A172 (cell line): ENCODE measurements at places on chromosomes 4 and X.
A peak's percentile ranks its signal among the peaks of the same experiment; 100 is the strongest.

DNA sequence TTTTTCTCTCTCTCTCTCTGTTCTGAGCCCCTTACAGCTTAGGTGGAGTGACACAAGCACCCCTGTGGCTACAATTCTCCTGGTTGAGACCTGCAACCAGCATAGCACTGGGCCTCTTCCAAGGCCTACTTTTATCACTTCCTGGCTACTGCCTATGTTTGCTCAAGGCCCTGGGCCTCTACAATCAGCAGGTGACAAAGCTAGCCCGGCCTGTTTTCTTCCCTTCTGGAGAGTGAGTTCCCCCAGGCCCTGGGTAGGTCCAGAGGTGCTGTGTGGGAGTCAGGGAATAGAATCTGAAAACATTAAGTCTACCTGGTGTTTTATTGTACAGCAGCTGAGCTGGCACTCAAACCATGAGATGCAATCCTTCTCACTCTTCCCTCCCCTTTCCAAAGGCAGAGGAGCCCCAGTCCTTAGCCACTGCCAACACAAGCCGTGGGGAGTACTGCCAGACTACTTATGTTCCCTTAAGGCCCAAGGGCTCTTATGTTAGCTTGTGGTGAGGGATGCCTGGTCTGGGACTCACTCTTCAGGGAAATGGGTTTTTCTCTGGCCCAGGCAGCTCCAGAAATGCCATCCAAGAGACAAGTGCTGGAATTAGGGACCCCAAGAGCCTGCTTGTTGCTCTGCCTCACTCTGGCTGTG lies 23.8 kb upstream of the MAGEC3 start:
- no peak for DNase-seq

GRCh38 chrX:132059973-132060540 lies 37.0 kb downstream of the STK26 start:
- peak; percentile 1 for DNase-seq

- peak; percentile 58 for DNase-seq
Observed at GRCh38 chr4:183504930-183505610, at the start of gene ING2. TSS of gene ING2 (plus strand) at chr4:183505058. CDS start at chr4:183505196, 138 bp downstream.

DNA sequence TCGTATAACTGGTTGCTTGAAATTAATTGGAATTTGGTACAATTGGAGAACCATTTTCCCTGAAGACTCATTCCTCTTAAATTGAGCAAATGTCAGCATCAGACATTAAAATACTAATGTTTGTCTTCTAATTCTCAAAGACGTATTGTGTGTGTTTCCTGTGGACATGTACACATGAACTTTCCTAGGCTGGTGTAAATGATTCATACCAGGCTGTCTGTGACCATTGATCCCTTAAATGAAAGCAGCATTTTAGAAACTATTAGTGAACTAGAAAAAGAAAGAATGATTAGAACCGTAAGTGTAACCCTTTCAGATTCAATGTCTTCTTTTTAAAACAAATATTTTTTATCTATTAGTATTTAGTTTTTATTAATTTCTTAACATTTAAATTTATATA lies 332.9 kb downstream of the PPP3CA start:
- no peak for DNase-seq

- DNase-seq, result peak; percentile 5
Observed at GRCh38 chr4:94516999-94517398, 65.3 kb downstream of the PDLIM5 start.

DNA sequence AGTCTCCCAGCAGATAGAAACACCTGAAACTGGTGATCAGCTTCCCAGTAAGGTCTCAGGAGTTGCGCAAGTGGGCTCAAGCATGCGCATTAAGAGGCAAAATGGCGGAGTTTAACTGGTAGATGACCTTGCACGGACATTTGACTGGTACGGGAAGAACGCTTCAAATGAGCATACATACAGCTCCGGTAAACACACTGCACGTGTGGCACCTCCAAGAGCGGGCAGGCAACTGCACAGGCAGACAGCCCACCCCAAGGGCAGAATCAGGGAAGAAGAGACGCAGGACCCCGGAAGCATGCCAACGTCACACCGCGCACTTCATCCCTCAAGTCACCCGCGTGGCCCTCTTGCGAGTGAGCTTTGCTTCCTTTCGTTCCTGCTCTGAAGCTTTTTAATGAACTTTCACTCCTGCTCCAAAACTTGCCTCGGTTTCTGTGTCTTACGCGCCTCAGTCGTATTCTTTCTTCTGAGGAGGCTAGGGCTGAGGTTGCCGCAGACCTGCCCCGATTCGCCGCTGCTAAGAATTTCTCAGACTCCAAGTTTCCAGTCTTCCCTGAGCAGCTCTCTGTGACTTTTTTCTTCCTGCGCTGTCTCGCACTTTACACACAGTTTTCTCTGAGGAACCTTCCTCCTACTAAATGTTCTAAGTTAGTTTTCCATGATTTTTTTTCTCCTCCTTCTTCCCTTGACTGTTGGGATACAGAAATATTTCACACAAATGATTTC lies 180.7 kb upstream of the ZFP42 start:
- peak; percentile 29 for DNase-seq

DNA sequence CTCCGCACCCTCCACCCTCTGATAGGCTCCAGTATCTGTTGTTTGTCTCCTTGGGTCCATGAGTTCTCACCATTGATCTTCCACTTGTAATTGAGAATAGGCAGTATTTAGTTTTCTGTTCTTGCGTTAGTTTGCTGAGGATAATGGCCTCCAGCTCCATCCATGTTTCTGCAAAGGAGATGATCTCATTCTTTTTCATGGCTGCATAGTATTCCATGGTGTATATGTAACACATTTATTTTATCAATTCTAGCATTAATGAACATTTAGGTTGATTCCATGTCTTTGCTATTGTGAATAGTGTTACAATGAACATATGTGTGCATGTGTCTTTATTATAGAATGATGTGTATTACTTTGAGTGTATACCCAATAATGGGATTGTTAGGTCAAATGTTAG lies 814.6 kb upstream of the FRG1 start:
- no peak for DNase-seq
